ENCODE measurements at places on chromosomes 6 and 20. TPM values are rescaled to one million over a fixed set of nuclear protein-coding genes. Genes with fewer than 3 reads are reported as not detected.

DNA sequence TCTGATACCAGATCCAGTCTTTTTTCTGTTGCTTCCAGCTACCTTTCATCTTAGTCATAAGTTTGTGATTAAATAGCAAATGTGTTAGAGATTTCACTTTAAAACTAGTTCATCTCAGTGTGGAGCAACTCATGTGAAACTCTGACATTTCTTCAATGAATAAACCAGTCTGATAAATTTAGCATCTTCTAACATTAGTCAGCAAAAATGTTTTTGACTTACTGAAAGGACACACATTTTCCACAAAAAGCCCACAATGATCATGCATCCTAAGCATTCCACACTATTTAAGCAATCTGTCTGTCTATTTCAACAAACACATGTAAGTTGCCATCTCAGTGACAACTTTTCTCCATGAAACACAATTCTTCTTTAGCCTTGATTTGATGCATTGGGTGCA, 222.2 kb upstream of the SLC35B3 start:
- DNase-seq: no peak

GRCh38 chr6:1739220-1739619, 129.5 kb downstream of the FOXC1 start:
- DNase-seq: no peak

DNA sequence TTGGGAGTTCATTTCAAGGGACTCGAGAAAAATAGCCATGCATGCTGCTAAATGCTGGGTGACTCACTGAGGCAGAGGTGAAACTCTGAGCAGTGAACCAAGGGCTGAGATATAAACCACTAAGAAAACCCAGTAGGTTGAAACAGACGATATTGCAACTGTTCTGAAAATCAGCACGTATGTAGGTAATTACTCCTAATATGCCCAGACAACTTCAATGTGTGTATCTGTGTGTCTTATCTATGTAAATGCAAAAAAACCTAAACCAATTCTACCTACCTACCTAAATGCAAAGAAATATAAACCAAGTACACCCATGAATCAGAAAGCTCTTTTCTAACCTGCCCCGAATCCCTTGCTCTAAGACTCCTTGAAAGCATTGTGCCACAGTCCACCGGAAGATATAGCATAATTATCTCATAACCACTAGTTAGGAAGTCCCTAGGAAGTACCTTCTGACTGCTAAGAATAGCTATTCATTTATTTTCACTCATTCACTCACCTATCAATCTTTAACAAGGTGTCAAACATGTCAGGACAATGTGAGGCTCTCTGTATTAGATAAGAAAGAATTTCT, 458.7 kb upstream of the RUNX2 start:
- DNase-seq: no peak

GRCh38 chr20:46361811-46362210, 44.6 kb downstream of the ELMO2 start:
- DNase-seq: no peak

DNA sequence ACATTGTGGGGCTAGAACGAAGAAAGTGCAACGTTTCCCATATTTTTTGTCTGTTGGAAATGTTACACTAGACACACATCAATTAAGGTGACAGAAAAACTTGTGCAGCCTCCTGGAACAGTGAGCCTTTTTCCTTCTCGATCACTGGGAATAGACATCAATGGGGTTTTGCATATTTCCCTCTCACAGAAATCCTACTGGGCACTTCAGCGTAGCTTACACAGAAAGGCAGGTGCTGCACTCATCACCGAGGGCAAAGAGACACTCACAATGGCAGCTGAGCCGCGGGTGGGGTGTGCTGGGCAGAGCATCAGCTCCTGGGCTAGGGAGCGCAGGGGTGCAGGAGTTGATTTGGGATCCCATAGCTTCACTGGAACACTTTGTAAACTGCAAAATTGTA, 64.5 kb downstream of the THBS2 start:
- no peak for DNase-seq

- no peak for DNase-seq
Measured at GRCh38 chr6:107711412-107712236, 112.5 kb downstream of the SCML4 start.

DNA sequence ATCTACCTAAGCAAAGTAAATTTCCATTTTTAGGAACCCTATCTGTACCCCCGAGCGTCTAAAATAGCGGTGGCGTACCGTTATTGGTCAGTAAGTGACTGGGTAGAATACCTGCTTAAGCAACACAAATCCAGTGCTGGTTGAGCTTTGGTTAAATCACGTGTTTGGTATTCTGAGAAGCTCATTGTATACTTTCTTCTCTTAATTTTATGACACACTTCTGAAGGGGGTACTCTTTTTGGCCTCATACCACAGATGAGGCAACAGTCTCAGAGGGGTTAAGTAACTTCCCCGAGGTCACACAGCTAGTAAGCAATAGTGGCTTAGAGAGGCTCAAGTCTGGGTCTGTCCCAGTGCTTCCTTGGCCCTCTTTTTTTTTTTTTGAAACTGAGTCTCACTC, 151.2 kb downstream of the TFAP2C start:
- no peak for DNase-seq

DNA sequence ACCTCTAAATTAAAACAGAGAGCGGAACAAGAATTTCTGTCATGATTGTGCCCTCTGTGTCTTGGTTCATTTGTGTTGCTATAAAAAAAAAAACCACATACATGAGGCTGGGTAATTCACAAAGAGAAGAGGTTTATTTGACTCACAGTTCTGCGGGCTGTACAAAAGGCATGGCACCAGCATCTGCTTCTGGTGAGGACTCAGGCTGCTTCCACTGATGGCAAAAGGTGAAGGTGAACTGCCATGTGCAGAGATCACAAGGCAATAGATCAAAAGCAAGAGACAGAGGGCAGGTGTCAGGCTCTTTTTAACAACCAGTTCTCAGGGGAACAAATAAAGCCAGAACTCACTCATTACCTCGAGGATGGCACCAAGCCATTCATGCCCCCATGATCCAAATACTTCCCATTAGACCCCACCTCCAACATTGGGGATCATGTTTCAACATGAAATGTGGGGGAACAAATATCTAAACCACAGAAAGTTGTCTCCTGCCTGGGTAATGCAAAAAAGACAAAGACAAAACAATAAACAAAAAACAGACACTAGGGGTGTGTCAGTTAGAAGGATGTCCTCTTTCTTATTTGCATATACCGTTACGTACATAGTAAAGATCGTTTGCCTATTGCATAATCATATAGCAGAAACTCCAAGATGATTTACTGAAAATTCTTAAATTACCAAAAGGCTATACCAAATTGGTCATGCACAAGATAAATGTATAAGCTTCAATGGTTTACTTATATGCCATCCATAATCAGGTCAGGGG, 17.0 kb downstream of the SERPINB9 start:
- DNase-seq: no peak

- DNase-seq: no peak
Measured at GRCh38 chr6:125819535-125820326, 29.0 kb downstream of the NCOA7 start.

DNA sequence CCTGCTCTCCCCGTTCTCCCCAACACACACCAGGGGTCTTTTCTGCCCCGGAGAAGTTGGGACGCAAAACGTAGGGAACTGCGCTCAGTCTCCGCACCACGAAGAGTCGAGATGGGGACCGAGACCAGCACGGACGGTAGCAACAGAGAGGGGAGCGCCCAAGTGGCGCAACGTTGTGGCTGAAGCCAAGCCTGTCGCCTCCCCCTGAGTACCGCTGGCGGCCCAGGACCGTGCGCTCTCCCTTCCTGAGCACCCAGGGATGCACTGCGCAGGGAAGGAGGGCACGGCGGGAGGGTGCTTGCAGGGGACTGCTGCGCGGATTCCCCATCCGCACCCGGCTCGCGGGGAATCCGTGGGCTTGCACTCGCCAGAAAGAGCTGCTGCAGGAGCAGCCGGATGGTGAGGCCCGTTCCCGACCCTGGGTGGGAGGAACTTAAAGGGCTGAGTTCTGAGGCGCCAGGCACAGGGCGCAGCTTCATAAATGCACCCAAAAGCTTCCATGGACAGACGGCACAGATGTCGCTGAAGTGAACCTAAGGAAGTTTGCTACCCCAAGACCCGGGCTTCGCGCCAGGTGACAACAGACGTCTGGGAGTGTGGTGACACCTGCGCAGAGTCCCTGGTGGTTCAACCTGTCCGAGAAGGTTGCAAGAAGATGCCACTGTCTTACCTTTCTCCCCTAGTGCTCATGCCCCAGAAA, 178.7 kb downstream of the TBXT start:
- DNase-seq: no peak

GRCh38 chr6:29628419-29629281, 4.3 kb downstream of the GABBR1 start:
- DNase-seq: peak; percentile 25

GRCh38 chr20:24781418-24781980, 167.6 kb upstream of the CST7 start:
- DNase-seq: no peak

DNA sequence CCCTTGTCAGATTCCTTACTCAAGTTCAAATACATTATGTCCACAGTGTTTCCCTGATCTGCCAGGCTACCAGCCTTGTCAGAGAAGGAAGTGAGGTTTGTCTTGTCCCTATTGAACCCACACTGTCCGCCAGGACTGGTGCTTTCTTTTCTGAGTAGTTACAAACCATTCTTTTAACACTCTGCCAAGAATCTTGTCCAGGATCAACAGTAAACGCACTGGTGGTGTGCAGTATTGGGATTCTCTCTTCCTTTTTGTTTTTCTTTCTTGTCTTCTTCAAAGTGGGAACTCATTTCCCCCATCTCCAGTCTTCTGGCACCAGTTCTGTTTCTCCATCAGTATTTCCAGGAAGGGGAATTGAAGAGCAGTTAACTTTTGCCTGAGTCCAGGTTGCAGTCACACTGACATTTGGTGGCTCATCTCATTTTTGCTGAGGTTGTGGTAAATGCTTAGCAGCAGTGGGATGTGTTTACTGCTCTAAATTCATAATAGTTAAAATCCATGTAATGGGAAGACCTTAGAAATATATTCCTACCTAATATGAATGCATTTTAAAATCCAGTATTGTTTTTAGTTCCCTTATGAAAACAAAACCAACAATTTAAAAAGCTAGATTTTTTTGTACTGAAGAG, 295.3 kb downstream of the PRL start:
- DNase-seq: no peak

GRCh38 chr6:110522427-110522826, 46.0 kb upstream of the SLC22A16 start:
- no peak for DNase-seq

DNA sequence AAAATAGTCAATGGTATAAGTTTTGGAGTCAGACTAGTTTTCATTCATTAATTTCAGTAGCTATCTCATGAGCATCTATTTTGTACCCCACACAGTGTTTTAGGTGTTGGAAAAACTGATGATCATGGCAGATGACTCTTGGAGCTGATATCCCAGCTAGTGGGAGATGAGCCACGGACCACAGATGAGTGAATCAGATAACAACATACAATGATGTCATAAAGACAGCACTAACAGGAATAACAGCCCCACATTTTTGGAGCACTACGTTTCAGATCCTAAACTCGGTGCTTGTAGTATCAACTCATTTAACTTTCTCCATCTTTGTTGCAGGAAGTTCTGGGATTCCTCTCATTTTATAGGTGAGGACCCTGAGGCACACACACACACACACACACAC, 67.8 kb upstream of the EDN3 start:
- DNase-seq: no peak

GRCh38 chr20:15005300-15005986, 668.0 kb upstream of the FLRT3 start:
- no peak for DNase-seq

HLA-DQA1 gene
- 13.3 TPM for total RNA-seq

MCHR2 gene
- not detected for total RNA-seq

FOXA2 gene
- not detected for total RNA-seq

ZNF334 gene
- 1.2 TPM for total RNA-seq

SLC17A3 gene
- 0.66 TPM for total RNA-seq

MAP7 gene
- total RNA-seq: 2.3 TPM

All from activated T-helper 1 cell treated with anti-CD3 and anti-CD28 coated beads, Interleukin-12 subunit alpha, Interleukin-12 subunit beta, Interleukin-2, Interleukin-4 antibody, amounts not matched to agents 30 ng/mL and 10 ng/mL and 1 ng/mL, durations not matched to agents 14 hours and 24 hours and 36 hours (primary cell).